Kidney (tissue), 22 donors: ENCODE measurements at places on chromosomes 16 and 17. TPM values are rescaled to one million over a fixed set of nuclear protein-coding genes. Genes with fewer than 3 reads are reported as not detected.

Gene TERB1
- 0.19 TPM for total RNA-seq

Gene FBXO39
- not detected for total RNA-seq

Gene CES5A
- total RNA-seq: not detected

Gene GRIN2A
- 6.5 TPM for total RNA-seq

- DNase-seq: no peak
These were observed 568.3 kb upstream of the ZFHX3 start for GRCh38 chr16:73616166-73616753.

DNA sequence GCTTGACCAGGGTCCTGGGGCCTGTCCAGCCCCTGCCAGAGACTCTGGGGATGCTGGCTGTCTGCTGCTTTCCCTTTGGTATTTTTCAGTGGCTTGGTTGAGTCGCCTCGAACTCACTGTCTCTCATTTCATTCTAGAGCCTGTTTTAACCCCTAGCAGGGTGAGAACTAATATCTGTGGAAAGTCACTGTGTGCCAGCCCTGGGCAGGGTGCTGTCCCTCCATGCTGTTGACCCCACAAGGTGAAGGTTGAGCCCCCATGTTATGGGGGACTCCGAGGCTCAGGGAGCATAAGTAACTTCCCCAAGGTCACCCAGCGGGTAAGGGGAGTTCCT, 33.0 kb downstream of the DCAKD start:
- no peak for DNase-seq

GRCh38 chr17:8503807-8504206, 68.1 kb downstream of the NDEL1 start:
- DNase-seq: no peak

DNA sequence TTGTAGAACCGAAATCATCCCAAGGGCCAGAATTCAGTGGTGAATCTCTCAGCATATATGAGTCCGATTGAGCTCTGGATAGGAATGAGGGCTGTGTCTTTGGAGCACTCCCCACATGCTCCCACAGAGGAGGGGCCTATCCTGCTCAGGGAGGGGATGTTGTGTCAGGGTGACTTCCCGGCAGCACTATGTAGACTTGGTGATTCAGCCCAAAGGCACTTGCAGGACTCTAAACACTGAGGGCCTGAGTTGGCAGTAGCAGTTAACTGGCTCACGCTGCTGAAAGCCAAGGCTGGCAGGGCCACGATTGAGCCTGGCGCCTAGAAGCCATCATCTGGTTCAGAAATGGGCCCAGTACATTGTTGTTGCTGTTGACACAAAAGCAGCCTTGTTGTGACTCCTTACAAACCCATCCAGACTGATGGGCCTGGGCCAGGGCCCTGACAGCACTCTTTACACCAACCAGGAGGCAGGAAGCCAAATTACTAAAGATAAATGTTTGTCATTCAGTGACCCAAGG, 31.9 kb downstream of the NMT1 start:
- DNase-seq: no peak

- DNase-seq: peak; percentile 34
These were observed 30.0 kb upstream of the ANKRD40CL start for GRCh38 chr17:50797135-50797810.

- DNase-seq: peak; percentile 68
These were observed 468 bp downstream of the IL4R start for GRCh38 chr16:27314161-27314723.

DNA sequence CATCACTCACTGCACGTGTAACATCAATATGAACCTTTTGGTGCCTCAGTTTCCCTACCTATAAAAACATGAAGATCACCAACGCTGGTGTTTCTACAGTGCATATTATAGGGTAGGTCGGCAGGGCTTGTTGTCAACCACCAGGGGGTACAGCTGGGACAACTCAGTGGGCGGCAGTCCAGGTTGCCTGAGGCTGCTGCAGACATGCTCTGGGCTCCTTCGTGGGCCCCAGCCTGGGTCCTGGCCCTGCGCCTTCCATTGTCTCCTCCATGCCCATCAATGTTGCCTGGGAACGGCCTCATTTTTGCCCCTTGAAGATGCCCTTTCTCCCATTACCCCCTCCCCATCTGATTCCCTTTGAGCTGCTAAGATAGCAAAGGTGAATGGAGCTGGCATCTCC, 89.8 kb downstream of the GSG1L start:
- no peak for DNase-seq

DNA sequence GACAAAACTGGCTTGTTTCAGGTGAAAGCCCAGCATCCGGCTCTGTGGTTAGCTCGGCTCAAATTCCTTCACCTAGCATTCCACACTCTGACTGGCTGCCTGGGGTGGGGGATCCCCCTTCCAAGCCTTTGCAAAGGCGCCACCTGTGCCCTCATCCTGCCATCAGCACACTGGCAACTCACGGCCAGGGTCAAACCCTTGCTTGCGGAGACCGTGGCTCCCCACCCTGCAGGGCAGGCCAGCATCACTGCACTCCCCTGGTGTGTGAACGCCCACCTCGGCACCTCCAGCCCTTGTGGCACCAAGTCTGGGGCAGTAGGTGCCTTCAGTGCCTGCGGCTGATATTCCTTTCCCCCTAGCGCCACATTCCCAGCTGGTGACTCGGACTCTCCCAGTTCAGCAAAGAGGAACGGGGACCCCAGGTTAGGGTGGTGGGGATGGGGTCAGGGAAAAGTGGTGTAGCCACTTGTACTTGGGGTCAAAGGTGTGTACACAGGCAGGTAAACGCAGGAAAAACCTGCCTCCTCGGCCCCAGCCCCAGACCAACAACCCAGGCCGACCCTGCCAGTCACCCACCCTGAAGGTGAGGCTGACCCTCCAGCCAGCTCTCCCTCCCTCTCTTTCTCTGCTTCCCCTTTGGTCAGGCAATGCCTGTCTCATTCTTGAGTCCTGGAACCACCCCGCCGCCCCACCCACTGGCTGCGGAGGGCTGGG, 1.1 kb downstream of the FLII start:
- peak; percentile 86 for DNase-seq

GRCh38 chr16:52743707-52744106, 196.8 kb upstream of the TOX3 start:
- DNase-seq: no peak

DNA sequence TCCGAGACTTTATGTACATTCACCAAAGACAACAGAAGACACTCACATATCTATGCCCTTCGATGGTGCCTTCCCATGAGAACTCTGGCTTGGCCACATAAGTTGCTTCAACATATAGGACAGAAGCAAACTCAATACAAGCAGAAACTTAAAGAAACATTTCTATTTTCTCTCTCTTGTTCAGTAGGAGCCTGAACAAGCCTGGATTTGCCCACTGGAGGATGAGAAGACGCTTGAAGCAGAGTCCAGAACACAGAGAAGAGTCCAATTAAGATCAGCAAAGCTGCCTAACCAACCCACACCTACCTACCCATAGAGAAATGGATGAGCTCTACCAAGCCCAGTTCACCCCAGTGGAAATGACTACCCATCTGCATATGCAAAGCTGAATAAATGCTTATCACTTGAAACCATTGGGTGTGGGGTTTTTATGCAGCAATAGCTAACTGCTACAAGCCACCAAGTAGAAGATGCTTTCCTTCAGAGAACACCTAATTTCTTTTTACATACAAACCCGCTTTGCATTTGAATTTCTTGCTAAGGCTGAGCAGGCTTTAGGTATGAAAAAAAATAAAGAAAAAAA, 337.9 kb upstream of the DYNLRB2 start:
- DNase-seq: no peak

DNA sequence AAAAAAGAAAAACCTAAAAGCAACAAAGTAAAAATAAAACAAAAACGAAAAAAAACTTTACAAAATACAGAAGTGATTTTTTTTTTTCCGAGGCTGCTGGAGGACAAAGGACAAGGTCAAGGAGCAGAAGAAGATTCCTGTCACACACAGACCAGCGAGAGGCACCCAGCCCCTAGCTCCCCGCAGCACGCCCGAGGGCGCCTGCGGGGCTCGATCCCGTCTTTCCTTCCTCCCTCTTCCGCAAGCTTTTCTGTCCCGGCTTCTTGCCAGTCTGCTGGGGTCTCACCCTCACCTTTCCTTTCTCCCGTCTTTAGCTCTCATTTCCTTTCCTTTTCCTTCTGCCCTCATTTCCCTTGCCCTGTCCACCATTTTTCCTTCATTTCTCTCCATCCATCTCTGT, 66.1 kb upstream of the DNAH17 start:
- DNase-seq: no peak
